T-helper 22 cell (primary cell): ENCODE measurements at places on chromosomes 13 and 19.

GRCh38 chr13:67090856-67091255 is 139.3 kb downstream of the PCDH9 start:
- no peak for DNase-seq

GRCh38 chr19:8831832-8832131 is 322 bp downstream of the ZNF558 start:
- no peak for DNase-seq

DNA sequence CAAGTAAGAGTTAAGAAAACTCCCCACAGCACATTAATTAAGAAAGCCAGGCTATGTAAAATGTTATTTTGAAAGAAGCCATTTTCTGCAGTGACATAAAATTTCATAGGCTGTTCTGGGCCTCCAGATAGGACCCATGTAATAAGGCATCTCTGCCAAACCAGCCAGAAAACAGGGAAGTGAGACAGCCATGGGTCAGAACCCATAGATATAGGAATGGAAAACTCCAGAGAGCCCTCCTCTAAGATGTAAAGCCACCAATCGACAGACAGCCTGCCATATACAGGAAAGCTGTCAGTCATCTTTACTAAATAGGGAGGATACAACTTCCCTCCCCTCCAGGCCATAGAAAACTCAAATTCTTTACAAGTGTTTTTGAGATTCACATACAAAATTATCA is 493.3 kb downstream of the COG6 start:
- no peak for DNase-seq

DNA sequence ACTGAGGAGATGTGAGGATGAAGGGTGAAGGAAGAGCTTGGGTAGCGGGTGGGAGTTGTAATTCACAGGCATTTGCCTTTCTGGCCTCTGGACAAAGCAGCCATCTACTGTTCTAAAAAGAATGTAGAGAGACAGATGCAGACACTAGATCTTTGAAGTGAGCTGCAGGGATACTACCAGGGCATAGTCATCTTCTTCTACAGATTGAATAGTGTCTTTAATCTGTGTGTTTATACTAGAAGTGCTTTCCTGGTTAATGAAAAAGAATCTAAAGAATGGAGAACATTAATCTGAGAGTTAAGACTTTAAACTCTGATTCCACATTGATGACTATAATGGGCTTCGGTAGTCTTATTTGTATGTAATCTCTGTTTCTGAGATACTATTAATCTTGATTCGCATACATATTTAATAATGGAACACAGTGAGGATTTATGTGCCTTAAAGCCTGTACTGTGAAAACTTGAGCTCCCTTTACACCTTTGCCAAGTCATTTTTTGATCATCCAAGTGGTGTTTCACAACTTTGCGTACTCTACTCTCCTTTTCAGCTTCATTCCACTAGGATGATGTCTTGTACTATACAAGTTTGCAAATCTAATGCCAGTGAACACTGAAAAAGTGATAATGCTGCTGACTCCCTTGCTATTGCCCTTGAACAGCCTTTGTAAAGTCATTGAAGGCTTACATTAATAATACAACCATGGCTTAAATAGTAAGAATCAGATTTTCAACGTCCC is 2199.4 kb upstream of the PCDH20 start:
- no peak for DNase-seq

GRCh38 chr13:101397742-101398141 is 18.6 kb downstream of the NALCN start:
- no peak for DNase-seq

DNA sequence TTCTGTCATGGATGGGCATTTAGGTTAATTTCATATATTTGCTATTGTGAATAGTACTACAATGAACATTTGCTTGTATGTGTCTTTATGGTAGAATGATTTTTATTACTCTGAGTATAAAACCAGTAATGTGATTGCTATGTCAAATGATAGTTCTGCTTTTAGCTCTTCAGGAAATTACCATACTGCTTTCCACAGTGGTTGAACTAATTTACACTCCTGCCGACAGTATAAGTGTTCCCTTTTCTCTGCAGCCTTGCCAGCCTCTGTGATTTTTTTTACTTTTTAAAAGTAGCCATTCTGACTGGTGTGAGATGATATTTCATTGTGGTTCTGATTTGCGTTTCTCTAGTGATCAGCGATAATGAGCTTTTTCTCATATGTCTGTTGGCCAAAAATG is 6.5 kb downstream of the SIGLEC7 start:
- DNase-seq: no peak

DNA sequence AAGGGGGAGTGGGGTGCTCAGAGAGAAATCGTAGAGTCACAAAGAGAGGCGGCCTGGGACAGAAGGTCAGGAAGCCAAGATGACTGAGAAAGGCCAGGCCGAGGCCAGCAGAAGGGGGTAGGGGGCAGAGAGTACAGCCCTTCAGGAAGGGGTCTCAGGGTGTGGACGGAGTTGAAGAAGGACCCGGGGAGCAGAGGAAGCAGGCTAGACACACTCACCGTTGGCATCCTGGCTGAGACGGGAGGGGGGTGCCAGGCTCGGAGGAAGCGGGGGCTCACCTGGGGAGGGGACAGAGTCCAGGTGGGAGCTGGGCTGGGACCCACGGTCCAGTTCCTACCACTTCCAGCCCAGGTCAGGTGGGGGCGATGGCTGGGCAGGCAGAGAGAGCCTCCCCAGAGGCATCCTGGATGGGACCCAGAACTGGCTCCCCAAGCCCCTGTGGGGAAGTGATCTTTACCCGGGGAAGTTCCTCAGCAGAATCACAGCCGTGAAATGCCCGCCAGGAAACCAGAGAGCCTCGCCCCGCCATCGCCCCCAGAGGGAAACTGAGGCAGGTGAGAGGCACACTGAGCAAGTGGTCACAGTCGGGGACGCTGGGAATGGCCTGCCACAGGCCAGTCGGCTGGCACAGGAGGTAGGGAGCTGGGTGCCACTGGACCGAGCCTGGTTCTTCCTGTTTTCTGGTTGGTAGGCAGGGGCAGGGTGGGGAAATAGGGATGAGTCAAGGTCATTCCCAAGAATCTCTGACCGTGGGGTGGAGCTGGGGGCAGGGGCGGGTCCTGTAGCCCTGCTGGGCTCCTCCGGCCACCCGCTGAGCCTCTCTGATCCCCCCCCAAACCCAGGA is 1.4 kb downstream of the MATK start:
- DNase-seq: no peak

DNA sequence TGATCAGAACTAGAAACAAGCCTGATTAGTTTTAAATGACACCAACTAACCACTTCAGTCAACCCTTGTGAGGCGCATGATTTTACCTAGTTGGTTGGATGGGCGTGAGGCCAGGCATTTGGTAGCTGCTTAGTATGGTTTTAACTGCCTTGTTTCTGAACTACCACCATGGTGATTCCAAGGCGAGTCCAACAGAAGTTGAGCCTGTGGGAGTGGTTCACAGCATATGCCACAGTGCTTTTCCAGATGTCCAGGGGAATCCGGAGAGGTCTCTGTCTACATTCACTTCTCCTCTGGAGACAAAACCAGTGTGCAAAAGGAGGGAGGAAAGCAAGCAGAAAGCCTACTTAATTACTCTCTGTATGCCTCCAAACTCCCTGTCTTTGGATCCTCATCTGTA is 524.1 kb downstream of the GPC6 start:
- DNase-seq: no peak

DNA sequence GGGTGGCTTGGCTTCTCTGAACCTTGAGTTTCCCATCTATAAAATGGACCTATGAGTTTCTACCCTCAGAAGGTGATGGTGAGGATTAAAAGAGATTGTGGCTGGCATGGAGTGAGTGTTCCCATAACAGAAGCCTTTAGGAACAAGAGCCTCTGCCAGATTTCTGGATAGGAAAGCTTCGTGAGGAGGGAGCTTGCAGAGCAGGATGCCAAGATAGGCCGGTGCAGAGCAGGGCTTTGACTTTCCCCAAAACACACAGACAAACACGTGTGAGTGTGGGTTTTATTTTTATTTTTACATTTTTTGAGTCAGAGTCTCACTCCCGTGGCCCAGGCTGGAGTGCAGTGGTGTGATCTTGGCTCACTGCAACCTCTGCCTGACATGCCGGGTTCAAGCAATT is 3.7 kb upstream of the CNN1 start:
- DNase-seq: no peak

DNA sequence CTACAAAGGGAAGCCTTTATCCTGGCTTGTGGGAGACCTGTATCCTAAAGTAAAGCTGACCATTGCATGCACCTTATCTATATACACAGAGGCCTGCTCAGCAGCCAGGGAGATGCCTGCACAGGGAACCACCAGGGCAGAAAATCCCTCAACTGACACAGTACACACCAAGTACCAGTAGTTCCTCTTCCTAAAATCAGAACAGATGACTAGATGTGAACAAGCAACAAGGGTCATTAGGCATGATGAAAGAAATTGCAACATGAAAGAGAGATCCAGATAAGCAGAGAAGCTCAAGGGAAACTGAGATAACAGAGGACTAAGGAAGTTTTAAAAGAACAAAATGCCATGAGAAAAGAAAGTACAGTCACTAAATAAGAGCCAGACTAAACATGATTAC is 39.7 kb upstream of the SLC7A9 start:
- no peak for DNase-seq

- no peak for DNase-seq
These were observed 4.2 kb upstream of the IZUMO2 start for GRCh38 chr19:50167314-50167721.

DNA sequence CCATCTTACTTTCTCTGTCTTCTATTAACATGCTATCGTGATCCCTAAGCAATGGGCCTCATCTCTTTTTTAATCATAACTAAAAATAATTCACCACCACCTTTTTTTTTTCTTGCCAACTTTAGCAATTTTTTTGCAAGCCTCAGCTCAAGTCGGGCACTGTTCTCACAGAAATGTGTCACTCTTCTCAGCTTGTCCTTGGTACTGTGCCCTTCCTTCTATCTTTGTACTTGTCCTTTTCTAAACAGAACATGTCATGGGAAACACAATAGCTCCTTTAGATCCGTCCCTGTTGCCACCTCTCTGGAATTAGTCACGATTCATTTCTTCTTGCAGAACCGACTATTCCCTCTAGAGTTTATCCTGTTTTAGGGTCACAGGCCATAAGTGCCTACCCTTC is 10.3 kb downstream of the SERP2 start:
- DNase-seq: no peak
